ENCODE measurements at places on chromosomes 6 and 20. TPM values are rescaled to one million over a fixed set of nuclear protein-coding genes. Genes with fewer than 3 reads are reported as not detected.

DNA sequence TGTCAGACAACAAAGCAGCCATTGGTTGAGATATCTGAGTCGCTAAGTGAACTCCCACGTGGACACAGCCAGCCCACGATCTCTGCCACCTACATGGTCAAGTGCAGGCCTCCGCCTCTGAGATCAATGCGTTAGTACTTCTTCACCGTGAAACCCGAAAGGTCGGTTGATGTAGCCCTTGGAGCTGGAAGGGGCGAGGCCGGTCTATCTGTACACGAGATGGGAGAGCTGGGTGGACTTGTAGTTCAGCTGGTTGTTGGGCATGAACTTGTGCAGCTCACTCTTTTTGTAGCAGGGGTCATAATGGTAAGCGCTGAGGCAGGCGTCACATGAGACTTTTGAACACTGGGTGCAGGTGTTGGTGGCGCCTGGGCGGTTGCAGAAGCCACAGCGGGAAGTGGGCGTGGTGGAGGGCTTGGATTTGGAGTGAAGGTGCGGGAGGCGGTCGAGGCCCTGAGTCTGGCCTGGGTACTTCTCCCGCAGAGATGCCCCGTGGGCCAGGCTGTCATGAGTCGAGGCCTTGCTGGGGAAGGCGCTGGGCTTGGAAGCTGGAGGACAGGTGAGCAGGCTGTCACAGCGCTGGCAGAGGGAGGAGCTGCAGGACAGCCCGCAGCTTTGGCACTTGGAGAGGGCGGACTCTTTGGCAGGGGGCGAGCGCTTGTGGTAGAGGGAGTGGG, 9.8 kb downstream of the SPATA2 start:
- DNase-seq, result no peak
- no peaks in the 10 kb centered on the region for H3K27me3 ChIP-seq
- H3K4me3 ChIP-seq, result no peak overlapping the region
- no peak overlapping the region for H3K27ac ChIP-seq
- H3K4me1 ChIP-seq, result no peaks in the 10 kb centered on the region
- peaks cover 10% of the 10 kb centered on the region for H3K36me3 ChIP-seq

- H3K4me3 ChIP-seq, result no peak overlapping the region
- no peaks in the 10 kb centered on the region for H3K36me3 ChIP-seq
- H3K4me1 ChIP-seq, result peaks cover 13% of the 10 kb centered on the region
- no peaks in the 10 kb centered on the region for H3K27me3 ChIP-seq
- H3K27ac ChIP-seq, result peak overlapping the region; percentile 38
These were observed 57.2 kb downstream of the RIOK1 start for GRCh38 chr6:7446619-7447325.

The PGC gene
- not detected for total RNA-seq

- H3K27ac ChIP-seq, result no peak overlapping the region
- no peaks in the 10 kb centered on the region for H3K4me1 ChIP-seq
- peaks cover 14% of the 10 kb centered on the region for H3K27me3 ChIP-seq
- H3K4me3 ChIP-seq, result no peak overlapping the region
These were observed 41.8 kb downstream of the BMP7 start for GRCh38 chr20:57224641-57225138.

- no peaks in the 10 kb centered on the region for H3K27me3 ChIP-seq
- no peaks in the 10 kb centered on the region for H3K36me3 ChIP-seq
- H3K4me3 ChIP-seq, result no peak overlapping the region
- no peak overlapping the region for H3K27ac ChIP-seq
- no peaks in the 10 kb centered on the region for H3K4me1 ChIP-seq
- DNase-seq, result no peak
These were observed 62.1 kb downstream of the OLIG3 start for GRCh38 chr6:137432054-137432611.

The PRR18 gene
- not detected for total RNA-seq

- no peaks in the 10 kb centered on the region for H3K36me3 ChIP-seq
- no peaks in the 10 kb centered on the region for H3K27me3 ChIP-seq
- DNase-seq, result no peak
These were observed 100.9 kb downstream of the TMEM242 start for GRCh38 chr6:157222201-157222981.

GRCh38 chr6:1609648-1610496, at the start of gene FOXC1:
TSS of gene FOXC1 (plus strand) at chr6:1609915. CDS start at chr6:1610446, 531 bp downstream.
- peaks cover 22% of the 10 kb centered on the region for H3K4me1 ChIP-seq
- no peaks in the 10 kb centered on the region for H3K36me3 ChIP-seq
- H3K4me3 ChIP-seq, result peak within 1 kb of the TSS; percentile 67
- peak within 1 kb of the TSS; percentile 77 for H3K27ac ChIP-seq

DNA sequence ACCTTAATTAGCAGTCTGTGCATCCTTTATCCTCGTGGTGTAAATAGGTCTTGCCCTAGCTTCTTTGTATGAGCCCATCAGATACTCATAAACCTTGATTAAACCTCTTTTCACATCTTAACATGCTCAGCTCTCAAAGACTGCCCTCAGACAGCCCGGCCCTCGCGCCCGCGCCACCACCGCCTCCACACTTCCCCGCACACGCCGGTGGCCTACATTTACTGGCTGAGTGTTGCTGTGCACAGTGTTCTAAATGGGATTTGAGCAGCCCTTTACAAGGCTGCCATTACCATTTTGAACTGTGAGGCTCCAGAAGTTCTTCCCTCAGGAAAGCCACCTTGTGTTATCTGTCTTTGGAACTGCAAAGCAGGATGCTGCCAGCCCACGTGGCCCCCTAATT, 63.0 kb upstream of the INSM1 start:
- H3K4me1 ChIP-seq, result no peaks in the 10 kb centered on the region
- no peak for DNase-seq
- H3K27me3 ChIP-seq, result no peaks in the 10 kb centered on the region
- H3K4me3 ChIP-seq, result no peak overlapping the region
- no peak overlapping the region for H3K27ac ChIP-seq
- H3K36me3 ChIP-seq, result no peaks in the 10 kb centered on the region

GRCh38 chr20:35621560-35621946, 5.9 kb downstream of the SPAG4 start:
- H3K36me3 ChIP-seq, result peaks cover 18% of the 10 kb centered on the region
- no peak for DNase-seq
- no peak overlapping the region for H3K4me3 ChIP-seq
- no peak overlapping the region for H3K27ac ChIP-seq

DNA sequence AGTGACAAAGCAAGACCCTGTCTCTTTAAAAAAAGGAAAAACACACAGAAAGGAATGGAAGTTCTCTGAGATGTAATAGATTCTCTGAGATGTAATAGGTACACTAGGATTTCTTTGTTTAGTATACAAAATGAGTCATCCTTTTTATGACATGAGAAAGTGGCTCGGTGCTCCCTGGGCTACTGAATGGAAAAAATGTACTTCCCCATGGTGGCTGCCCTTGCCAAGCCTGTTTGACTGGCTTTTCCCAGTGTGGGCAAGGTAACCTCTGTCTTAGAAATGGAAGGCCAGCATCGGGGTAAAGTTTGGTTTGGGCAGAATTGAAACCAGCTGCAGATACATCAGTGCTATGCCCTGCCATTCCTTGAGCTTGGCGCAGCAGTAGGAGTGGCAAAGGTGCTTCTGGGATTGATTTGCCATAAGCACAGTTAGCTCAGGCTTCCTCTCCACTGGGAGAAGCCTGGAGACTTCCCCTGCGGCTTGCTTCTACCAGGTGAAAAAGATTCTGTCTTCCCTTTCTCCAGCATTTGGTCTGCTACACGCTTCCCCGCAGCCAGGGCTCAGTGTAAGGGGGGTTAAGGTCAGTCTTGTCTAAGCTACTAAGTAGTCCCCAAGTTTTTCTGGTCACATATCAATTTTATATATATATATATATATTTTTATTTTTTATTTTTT, 24.5 kb downstream of the ARFGEF2 start:
- DNase-seq, result no peak
- H3K27me3 ChIP-seq, result no peaks in the 10 kb centered on the region
- H3K27ac ChIP-seq, result no peak overlapping the region
- H3K4me1 ChIP-seq, result peaks cover 3% of the 10 kb centered on the region

GRCh38 chr6:8193541-8193940, 91.2 kb upstream of the EEF1E1 start:
- no peaks in the 10 kb centered on the region for H3K36me3 ChIP-seq
- peaks cover 12% of the 10 kb centered on the region for H3K4me1 ChIP-seq
- DNase-seq, result peak; percentile 69
- no peak overlapping the region for H3K4me3 ChIP-seq
- no peaks in the 10 kb centered on the region for H3K27me3 ChIP-seq

GRCh38 chr6:169320013-169320412, 66.4 kb upstream of the THBS2 start:
- H3K27ac ChIP-seq, result no peak overlapping the region
- H3K4me1 ChIP-seq, result no peaks in the 10 kb centered on the region
- H3K36me3 ChIP-seq, result no peaks in the 10 kb centered on the region
- no peak overlapping the region for H3K4me3 ChIP-seq
- no peaks in the 10 kb centered on the region for H3K27me3 ChIP-seq

The KHDC1L gene
- not detected for total RNA-seq

DNA sequence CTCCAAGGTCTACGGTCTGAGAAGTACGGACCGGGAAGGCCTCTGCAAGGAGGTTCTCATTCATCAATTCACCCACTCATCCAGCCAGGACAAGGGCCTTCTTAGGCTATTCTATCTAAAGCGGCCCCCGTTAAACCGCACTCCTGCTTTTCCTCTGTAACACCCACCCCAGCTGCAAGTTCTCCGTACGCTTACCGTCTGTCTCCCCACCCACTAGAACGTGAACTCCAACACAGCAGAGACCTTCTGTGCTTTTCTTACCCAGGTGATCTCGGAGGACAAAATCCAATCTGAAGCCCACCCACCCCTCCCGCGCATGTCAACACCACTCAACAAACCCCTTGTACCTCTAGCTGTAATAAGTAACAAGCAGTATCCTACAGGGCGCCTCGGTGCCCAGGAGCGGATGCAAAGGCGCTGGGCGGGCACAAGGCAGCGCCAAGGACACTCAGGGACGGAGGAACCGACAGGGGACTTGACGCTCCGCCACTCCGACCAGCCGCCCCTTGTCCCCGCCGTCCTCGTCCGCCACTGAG, 351 bp downstream of the AURKA start:
- H3K36me3 ChIP-seq, result peaks cover 23% of the 10 kb centered on the region
- peak; percentile 1 for DNase-seq

The PROKR2 gene
- not detected for total RNA-seq

GRCh38 chr6:41021832-41022231, 17.2 kb downstream of the UNC5CL start:
- no peak overlapping the region for H3K4me3 ChIP-seq
- H3K4me1 ChIP-seq, result no peaks in the 10 kb centered on the region
- DNase-seq, result peak; percentile 66
- no peaks in the 10 kb centered on the region for H3K27me3 ChIP-seq
- no peak overlapping the region for H3K27ac ChIP-seq

The SLC39A7 gene
- 150 TPM for total RNA-seq

The PACRG gene
- total RNA-seq, result 0.72 TPM

- no peaks in the 10 kb centered on the region for H3K36me3 ChIP-seq
These were observed 14.7 kb upstream of the ZNF831 start for GRCh38 chr20:59148701-59149493.

The C6orf163 gene
- 1.6 TPM for total RNA-seq

- H3K36me3 ChIP-seq, result no peaks in the 10 kb centered on the region
- no peak for DNase-seq
- no peak overlapping the region for H3K4me3 ChIP-seq
- H3K27ac ChIP-seq, result no peak overlapping the region
- no peaks in the 10 kb centered on the region for H3K4me1 ChIP-seq
These were observed 31.0 kb downstream of the KCNQ2 start for GRCh38 chr20:63441136-63442099.

The PCSK2 gene
- total RNA-seq, result not detected

The PRICKLE4 gene
- 3.1 TPM for total RNA-seq

The PAK1IP1 gene
- 20.1 TPM for total RNA-seq

DNA sequence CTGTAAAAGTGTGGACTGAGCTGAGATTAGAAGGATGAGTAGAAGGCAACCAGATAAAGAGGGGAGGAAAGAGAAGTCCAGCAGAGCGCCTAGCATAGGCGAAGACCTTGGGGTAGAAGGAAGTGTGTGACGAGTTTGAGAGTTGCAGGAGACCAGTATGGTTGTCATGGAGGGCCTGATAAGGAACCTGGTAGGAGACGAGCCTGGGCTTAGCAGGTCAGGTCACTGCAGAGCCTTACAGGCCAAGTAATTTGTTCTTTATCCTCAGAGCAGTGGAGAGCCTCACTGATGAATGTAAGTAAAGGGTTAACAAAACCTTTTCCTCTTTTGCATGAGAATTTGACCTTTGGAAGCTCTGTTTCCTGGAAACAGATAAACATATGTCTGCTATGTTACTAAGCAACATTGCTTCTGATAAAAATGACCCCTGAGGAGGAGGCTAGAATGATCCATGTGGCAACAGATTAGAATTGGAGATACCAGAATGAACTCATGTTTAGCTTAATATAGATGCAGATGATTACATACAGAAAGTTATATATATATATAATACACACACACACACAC, 2.9 kb upstream of the TMEM74B start:
- no peaks in the 10 kb centered on the region for H3K36me3 ChIP-seq
- no peak overlapping the region for H3K4me3 ChIP-seq
- H3K27ac ChIP-seq, result no peak overlapping the region
- no peaks in the 10 kb centered on the region for H3K4me1 ChIP-seq
- peaks cover 55% of the 10 kb centered on the region for H3K27me3 ChIP-seq
- no peak for DNase-seq

DNA sequence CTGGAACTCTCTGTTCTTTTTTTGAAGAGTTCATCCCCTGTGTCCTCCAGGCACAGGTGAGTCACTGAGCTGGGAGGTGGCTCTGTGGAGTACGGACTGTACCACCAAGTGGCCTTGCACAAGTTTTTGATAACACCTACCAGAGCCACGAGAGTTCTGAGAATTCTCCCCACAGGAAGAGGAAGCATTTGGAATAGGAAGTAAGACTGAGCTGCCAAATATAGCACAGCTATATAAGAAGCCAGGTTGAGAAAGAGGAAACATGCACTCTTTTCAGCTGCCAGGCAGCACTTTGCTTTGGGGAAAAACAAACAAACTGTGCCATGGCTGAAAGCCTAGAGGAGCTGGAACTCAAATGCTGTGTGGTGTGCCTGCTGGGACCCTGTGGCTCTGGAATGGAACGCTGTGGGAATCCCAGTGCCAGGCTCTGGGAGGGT, 70.8 kb upstream of the RIPOR2 start:
- H3K27me3 ChIP-seq, result no peaks in the 10 kb centered on the region
- H3K4me3 ChIP-seq, result no peak overlapping the region
- DNase-seq, result no peak
- no peak overlapping the region for H3K27ac ChIP-seq
- no peaks in the 10 kb centered on the region for H3K36me3 ChIP-seq

DNA sequence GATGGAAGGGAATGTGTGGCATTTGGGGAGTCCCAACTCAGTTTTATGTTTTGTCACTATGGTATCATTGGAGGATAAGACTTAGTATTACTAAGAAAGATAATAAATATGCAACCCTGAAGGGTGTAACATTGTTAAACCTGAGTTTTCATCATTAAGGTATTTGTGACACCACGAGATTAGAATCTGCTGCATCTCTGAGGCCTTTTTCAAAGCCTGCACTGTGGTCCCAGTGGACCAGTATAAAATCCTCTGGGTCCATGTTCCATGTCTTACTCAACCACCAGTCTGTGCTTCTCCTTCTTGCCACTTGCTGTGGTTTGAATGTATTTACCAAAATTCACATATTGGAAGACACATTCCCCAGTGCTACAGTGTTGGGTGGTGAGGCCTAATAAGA, 130.6 kb downstream of the TBX18 start:
- no peak overlapping the region for H3K4me3 ChIP-seq
- H3K27me3 ChIP-seq, result no peaks in the 10 kb centered on the region
- peak; percentile 10 for DNase-seq

The SMOC2 gene
- total RNA-seq, result 0.93 TPM

GRCh38 chr6:22029171-22029570, 267.7 kb downstream of the PRL start:
- H3K27ac ChIP-seq, result no peak overlapping the region
- H3K4me3 ChIP-seq, result no peak overlapping the region
- H3K27me3 ChIP-seq, result no peaks in the 10 kb centered on the region
- no peaks in the 10 kb centered on the region for H3K36me3 ChIP-seq
- H3K4me1 ChIP-seq, result peaks cover 18% of the 10 kb centered on the region
